CD4-positive, alpha-beta T cell treated with Interleukin-6 at 100 ng/mL for 8 hours (primary cell): ENCODE measurements at places on chromosomes 4 and X.
A peak's percentile ranks its signal among the peaks of the same experiment; 100 is the strongest.

DNA sequence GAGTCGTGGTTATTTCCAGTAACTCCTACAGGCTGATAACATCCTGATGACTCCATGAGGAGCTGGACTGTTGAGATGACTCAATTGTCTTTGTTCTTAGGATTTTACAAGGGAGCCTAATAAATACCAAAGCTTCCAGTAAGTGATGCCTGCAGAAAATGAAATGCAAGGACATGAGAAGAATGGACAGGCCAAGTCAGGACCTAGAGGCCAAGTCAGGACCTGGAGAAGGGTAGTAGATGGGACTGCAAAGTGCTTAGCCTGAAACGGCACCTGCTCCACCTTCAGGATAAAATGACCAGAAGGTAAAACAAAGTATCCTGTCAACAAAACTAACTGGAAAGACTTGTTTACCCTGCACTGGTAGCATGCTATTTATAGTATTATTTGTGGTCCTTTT is 6.4 kb upstream of the SLC10A6 start:
- no peak for DNase-seq

DNA sequence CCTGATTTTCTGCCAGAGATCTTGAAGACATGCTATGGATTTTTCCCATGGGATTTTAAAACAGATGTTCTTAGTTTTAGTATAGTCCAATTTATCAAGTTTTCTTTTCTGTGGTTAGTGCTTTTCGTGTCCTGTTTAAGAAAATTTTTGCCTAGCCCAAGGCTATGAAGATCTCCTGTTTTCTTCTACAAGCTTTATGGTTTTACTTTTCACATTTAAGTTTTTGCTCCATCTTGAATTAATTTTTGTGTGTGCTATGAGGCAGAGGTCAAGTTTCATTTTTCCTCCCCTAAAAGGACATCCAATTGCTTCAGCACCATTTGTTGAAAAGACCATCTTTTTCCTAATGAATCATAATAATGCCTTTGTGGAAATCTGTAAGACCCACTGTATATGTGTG is 65.6 kb downstream of the POLR2B start:
- DNase-seq, result no peak

DNA sequence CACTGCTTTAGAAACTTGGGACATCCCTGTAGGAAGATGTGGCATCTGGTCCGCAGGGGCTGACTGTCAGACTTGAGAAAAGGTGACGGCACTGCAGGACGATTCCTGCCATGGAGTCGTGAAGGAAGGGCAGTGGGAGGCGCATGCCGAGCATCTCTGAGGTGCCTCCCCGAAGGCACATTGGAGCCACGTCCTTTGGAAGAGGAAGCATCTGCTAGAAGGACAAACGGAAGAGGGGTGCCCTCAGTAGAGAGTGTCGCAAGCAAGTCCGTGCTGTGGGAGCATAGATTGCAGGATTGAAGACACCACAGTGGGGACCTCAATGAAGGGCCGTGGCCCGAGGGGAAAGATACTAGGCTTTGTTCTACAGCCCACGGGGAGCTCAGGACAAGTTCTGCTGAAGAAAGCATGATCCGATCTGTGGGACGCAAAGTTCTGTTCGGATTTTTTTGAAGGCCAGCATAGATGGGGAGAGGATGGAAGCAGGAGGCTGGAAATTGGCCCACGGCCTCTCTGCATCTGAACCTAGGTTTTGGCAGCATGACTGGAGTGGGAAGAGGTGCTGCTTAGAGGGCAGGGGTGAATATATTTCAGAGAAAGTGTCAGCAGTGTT is 24.2 kb upstream of the HELT start:
- no peak for DNase-seq

- DNase-seq, result no peak
These were observed 478.4 kb upstream of the ADGRL3 start for GRCh38 chr4:60721685-60722084.

GRCh38 chrX:94830717-94831116 is 1156.7 kb downstream of the FAM133A start:
- no peak for DNase-seq

GRCh38 chr4:38781854-38782261 is 932 bp downstream of the TLR10 start:
- DNase-seq, result no peak

GRCh38 chr4:156778606-156779005 is 193.0 kb downstream of the PDGFC start:
- no peak for DNase-seq

DNA sequence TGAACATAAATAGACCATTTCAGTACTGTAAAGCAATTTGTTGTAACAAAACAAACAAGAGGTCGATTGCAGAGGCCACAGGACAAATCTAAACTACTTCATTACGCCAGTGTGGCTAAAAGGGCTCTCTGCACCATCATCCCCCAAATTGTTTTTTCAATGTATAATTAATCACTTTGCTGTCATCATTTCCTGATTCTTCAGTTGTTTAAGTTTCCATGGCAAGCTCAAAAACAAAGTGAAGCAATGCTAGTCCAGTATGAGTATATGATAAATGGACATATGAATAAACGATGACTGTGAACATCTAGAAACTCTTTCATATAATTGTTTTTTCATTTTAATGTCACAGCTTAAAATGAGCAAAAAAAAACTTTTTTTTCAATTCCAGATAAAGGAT is 235.4 kb upstream of the FGF13 start:
- no peak for DNase-seq

GRCh38 chr4:157607996-157608395 is 387.5 kb downstream of the GRIA2 start:
- no peak for DNase-seq

GRCh38 chrX:128931071-128931470 is 592.2 kb downstream of the SMARCA1 start:
- no peak for DNase-seq

DNA sequence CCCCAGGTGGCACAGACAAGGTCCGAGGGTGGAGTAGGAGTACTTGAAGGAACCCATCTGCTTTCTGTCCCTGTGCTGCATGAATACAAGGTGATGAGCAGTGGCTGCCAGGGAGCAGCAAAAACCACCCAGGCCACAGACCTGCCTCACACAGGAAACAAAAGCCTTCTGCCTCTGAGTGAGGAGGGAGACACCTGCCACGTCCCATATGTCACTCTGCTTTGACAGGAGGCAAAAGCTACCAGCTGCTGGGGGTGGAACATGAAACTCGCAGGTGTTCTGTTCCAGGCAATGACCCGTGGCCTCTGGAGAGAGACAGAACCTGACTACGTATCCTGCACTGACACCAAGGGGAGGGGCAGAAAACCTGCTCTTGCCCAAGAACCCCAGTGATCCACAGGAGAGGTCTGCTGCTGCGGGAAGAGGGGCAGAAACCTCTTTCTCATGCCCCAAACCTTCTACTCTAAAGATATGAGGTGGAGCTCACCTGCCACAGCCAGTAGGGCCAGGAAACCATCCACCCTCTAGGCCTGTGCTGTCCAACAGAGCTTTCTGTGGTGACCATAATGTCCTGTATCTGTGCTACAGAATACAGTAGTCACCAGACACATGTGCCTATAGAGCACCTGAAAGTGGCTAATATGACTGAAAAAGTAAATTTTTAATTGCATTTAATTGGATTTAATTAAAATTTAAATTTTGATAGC is 172.9 kb downstream of the PRDM5 start:
- DNase-seq, result no peak

DNA sequence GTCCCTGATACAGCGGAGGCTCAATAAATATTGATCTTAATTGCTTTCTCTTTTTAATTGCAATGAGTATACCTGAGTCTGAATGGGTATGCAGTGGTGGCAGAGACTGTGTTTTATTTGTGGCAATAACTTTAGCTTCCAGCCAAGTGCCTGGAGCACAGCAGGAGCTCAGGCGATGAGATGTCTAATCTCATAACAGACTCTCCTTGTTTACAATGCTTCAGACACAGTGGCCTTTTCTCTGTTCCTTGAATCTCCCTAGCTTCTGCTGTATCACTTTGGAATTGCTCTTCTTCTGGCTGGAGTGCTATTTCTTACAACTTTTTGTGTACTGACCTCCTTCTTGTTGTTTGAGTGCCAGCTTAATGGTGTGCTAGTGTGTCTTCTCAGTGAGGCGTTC is 91.5 kb upstream of the UNC5C start:
- DNase-seq, result no peak

- DNase-seq, result no peak
These were observed 125.1 kb downstream of the RAPGEF2 start for GRCh38 chr4:159227984-159228383.

DNA sequence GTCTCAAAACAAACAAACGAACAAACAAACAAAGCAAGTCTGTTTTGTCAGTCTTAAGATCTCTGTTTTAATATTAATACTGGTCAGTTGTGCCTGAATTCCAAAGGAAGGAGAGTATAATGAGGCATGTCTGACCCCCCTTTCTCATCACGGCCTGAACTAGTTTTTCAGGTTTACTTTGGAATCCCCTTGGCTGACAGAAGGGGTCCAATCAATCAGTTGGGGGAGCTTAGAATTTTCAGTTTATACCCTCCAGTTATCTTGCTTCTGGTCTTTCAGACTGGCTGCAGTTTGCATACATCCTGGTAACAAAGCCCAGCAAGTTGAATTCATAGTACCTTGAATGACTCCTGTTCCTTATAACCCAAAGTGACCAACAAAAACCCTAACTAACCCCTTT is 41.1 kb downstream of the TBC1D9 start:
- DNase-seq, result no peak

DNA sequence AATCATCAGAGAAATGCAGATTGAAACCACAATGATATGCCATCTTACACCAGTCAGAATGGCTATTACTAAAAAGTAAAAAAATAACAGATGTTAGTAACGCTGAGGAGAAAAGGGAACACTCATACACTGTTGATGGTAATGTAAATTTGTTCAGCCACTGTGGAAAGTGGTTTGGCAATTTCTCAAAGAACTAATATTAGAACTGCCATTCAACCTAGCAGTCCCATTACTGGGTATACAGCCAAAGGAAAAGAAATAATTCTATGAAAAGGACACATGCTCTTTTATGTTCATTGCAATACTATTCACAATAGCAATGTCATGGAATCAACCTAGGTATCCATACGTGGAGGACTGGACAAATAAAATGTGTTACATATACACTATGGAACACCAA is 566.3 kb downstream of the STPG2 start:
- no peak for DNase-seq

DNA sequence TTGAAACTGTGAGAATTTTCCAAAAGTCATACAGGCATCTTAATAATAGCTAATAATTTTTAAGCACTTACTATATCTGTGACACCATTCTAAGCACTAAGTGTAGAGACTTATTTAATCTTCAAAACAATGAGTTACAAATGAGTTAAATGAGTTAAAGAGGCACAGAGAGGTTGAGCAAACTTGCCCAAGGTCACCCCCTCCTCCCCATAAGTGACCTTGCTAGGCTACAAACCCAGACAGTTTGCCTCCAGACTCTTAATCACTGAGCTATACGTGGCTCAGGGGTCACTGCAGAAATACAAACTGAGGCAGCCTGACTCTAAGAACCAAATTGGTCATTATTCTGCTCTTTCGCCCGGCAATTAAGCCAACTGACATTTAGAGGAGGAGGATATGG is 15.5 kb downstream of the CTPS2 start:
- DNase-seq, result no peak

DNA sequence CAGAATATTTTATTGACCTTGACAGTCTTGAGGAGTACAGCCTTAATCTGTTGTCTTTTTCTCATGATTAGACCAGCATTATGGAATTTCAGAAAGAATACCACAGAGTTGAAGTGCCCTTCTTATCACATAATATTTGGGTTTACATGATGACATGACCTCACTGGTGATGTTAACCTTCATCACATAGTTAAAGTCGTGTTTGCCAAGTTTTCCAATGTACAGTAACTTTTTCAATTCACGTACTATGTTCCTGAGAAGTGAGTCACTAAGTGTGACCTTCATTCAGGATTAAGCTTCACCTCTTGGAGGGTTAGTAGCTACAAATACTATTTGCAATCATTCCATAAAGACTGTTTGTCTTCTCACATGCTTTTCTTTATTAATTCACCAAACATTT is 52.1 kb downstream of the RAB40A start:
- DNase-seq, result no peak

- no peak for DNase-seq
These were observed 23.2 kb downstream of the IL15 start for GRCh38 chr4:141659539-141659938.

DNA sequence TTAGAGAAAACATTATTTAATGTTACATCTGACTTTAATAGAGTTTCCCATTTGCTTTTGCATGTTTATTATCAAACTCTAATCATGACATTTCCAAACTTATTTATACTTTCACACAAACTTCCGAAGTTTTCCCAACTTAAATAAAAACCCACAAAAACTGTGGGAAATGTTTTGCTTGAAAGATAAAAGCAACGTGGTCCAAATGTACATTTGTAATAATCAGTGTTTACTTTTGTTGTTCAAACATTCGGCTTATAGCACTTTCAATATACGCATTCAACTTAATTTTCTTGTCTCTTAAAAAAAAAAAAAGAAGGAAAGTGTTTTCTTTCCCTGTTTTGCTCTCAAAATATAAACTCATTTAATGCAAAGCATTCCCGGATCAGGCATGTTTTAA is 51.0 kb downstream of the STX18 start:
- DNase-seq, result no peak

GRCh38 chr4:101604976-101605375 is 185.6 kb upstream of the BANK1 start:
- no peak for DNase-seq

- peak; percentile 8 for DNase-seq
These were observed 272.5 kb downstream of the ARHGAP10 start for GRCh38 chr4:148004228-148004857.

DNA sequence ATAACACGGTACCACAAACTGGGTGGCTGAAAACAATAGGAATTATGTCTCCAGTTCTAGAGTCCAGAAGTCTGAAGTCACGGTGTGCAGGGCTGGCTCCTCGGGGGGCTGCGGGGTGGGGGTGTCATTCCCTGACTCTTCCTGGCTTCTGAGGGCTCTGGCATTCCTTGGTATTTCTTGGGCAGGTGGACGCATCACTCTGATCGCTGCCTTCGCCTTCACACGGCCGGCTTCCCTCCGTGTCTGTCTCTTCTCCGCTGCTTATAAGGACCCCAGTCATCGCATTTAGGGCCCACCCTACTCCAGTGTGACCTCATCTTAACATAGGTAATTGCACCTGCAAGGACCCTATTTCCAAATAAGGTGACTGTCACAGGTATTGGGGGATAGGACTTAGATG is 134.6 kb downstream of the CPZ start:
- DNase-seq, result no peak

- no peak for DNase-seq
These were observed 2.4 kb upstream of the BCOR start for GRCh38 chrX:40100141-40100536.
